Ascending aorta (tissue), 2 donors: ENCODE measurements at places on chromosomes 6 and 20. TPM values are rescaled to one million over a fixed set of nuclear protein-coding genes. Genes with fewer than 3 reads are reported as not detected.

- no peak for DNase-seq
These were observed 35.0 kb downstream of the TSPYL4 start for GRCh38 chr6:116218866-116219265.

GRCh38 chr20:25248786-25249172, 894 bp downstream of the PYGB start:
- no peak for DNase-seq

DNA sequence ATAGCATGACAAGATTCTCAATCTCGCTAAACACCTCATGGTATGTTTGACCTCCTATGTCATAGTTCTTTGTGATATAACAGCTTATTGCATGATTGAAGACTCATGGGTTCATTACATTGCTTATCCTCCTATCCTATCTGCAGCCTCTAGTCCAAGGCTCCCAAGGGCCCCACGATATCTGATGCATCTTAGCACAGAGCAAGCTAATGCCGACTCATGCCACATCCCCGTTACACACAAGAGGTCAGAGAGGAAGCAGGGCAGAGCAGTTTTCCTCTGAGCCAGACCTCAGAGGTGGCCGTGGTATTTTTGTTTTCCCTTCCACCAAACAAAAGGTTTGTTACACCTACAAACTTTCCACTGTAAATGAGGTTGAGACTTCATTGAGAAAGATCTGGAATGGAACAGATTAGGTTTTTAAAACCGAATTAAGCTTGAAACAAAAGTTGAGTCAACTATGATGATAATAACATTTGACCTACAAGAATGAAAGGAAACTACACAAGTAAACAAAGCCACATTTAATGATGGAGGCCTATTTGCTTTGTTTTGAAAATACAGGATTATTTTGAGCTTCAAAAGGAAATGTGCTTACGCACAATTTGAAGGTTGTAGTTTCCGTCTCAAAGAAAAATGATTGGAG, 133.9 kb upstream of the MYLIP start:
- DNase-seq = no peak

DNA sequence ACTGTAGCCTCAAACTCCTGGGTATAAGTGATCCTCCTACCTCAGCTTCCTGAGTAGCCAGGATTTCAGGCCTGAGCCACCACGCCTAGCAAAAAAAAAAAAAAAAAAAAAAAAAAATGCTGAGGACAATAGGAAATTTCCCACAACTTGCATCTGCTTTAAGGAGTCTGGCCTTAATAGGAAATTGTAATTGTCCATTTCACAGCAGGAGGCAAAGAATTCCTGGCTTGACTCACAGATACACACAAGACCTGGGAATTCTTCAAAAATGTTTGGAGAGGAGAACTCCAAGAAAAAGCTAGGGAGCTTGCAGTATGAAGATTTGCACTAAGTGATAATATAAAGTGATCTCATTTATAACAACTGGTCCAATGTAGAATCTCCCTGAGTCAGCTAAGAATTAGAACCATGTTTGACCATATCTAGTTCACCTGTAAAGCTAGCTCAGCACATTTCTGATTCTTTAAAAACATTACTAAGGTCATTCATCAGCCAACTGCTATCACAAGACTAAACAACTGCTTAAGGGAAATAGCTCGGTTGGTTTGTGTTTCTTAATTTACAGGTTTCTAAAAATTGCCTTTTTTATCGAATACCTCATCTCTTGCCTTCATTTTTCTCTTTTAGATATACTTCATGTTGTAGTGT, 80.2 kb upstream of the SLC2A12 start:
- DNase-seq = no peak

DNA sequence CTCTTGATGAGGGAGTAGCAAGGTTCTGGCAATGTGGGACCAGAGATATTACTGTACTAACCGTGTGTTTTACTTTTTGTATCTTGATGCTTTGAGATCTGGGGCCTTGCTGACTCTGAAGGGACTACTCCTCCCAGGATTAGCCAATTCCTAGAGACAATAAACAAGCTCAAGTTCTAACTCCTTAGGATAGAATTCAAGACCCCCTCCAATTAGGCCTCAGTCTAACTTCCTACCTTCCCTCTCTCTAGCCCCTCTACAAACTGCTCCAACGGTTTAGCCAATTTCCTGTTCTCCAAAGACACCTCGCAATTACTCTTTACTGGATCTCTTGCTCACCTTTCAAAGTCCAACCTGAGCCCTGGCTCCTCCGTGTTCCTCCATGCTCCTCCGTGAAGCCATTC, 158.7 kb upstream of the JARID2 start:
- no peak for DNase-seq

GRCh38 chr6:26044140-26045064, 42.8 kb upstream of the HFE start:
- no peak for DNase-seq

DNA sequence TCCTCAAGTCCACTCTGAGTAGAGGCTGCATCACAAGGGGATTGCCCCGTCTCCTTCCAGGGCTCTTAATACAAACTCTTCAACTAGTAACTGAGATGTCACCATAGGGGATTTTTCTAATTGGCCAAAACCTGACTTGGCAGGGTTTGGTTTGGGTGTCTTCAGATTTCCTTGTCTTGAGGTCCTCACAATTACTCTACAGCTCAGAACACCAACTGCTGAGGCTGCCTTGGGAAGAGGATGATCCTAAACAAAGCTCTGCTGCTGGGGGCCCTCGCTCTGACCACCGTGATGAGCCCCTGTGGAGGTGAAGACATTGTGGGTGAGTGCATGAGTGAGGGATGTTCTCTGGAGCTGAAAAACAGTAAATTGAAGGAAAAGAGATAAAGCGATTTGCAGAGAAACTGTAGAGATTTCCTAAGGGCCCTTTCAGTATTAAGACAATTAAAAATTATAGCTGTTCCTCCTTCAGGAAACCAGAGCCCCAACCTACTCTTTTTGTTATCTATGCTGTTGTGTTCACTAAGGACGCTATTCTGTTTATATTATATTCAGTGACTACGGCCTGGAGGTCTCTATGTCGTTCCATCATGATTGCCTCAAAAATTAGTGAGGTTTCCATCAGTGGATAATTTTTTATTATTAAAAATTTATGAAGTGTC, at the start of gene HLA-DQA1:
Gene HLA-DQA1, plus strand, starts transcription at position 188 of the 662 bp plus-strand sequence. Its CDS starts 53 bp downstream, at position 241.
- no peak for DNase-seq

DNA sequence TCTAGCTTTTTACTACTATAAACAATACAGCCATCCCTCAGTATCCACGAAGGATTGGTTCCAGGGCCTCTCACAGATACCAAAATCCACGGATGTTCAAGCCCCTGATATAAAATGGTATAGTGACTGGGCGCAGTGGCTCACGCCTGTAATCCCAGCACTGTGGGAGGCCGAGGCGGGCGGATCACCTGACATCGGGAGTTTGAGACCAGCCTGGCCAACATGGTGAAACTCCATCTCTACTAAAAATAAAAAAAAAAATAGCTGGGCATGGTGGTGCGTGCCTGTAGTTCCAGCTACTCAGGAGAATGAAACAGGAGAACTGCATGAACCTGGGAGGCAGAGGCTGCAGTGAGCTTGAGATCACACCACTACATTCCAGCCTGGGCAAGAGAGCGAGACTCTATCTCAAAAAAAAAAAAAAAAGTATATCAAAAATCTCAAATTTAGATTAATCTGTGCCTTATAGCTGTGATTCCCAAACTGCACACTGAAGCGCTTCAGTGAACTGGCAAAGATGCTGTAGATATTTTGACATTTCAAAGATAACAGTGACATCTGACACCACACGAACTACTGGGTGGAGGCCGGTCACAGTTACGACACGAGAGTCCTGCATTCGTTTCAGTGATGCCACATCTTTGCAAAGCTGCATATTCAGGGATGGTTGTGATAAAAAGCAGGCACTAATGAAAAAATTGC, 38.3 kb downstream of the MRS2 start:
- no peak for DNase-seq

DNA sequence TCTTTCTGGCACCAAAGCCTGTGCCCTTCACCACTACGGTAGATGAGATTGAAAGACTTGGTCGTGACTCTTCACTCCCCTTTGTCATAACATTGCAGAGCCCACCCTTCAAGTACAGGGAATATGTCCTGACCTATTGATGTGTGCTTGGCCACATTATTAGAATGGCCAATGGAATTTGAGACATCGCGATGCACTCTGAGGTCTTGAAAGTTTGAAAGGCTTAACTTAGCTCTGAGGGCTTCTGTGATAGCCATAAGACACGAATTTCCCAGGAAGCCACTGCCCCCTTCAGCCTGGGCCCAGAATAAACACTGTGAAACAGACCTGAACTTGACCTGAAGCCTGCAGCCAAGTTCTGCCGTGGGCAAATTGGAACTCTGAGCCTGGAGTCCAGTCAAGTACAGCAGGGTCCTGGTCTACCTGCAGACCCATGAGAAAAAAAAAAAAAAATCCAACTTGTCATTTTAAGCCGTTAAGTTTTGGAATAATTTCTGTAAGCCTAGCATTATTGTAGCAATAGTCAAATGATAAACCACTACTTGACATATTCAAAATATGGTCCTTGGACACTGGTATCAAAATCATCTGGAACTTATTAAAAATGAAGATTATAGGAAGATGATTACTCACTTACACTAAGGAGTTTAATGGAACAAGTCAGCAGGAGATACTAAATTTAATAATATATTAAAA, 36.9 kb upstream of the TRAF3IP2 start:
- DNase-seq = no peak

DNA sequence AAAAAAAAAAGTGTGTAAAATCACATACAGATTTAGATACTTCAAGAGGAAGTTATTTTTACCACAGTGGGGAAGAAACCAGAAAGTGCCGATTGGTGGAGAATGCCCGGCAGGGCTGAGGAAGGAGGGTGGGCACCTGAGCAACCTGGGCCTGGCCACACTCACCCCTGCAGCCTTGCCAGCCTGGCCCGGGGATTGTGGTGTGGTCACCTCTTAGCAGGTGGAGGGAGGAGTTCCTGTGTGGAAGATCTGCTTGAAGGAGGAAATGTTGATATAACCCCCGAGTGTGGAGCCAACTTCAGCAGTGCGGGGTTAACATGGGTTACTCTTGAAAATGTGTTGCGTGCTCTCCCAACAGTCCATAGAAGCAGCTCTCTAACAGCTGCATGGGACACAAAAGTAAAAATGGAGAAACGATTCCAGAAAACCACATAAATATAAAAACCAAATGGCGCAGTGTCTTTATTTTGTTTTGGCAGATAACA, 14.7 kb downstream of the UST start:
- DNase-seq = no peak

Gene GSTA5
- not detected for total RNA-seq

Gene C6orf58
- not detected for total RNA-seq

Gene STXBP5
- total RNA-seq = 13.6 TPM

Gene ACSS1
- total RNA-seq = 19.5 TPM
